Kidney tubule cell (primary cell): ENCODE measurements at places on chromosomes 2 and 18.

DNA sequence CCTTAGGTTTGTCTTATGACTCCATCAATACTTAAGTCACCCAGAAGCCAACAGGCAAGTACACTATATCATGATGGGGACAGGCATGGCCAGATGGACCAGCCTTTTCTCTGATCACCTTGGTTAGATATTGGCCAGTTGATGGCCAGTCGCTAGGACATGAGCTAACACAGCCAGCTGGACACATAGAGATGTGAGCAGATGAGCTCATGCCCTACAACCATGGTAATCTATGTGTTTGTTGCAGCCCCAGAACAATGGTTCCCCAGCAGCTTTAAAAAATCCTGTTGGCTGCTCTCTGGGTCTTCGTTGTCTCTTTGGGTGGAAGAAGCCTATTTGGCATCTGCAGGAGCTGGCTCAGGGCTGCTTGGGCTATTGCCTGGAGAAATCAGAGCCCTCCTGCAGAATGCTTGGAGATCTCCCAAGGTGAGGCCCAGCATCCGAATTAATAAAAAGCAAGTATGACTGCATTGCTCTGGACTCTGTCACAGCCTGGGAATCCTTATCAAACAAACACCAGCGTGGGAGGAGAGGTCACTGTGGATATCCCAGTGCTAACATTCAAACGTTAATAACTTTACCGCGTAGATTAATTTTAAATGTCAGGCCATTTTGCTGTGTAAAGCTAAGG lies 62.3 kb upstream of the KLHL29 start:
- no peak for DNase-seq

- DNase-seq: peak; percentile 17
Observed at GRCh38 chr2:205405752-205406151, 276.5 kb upstream of the NRP2 start.

DNA sequence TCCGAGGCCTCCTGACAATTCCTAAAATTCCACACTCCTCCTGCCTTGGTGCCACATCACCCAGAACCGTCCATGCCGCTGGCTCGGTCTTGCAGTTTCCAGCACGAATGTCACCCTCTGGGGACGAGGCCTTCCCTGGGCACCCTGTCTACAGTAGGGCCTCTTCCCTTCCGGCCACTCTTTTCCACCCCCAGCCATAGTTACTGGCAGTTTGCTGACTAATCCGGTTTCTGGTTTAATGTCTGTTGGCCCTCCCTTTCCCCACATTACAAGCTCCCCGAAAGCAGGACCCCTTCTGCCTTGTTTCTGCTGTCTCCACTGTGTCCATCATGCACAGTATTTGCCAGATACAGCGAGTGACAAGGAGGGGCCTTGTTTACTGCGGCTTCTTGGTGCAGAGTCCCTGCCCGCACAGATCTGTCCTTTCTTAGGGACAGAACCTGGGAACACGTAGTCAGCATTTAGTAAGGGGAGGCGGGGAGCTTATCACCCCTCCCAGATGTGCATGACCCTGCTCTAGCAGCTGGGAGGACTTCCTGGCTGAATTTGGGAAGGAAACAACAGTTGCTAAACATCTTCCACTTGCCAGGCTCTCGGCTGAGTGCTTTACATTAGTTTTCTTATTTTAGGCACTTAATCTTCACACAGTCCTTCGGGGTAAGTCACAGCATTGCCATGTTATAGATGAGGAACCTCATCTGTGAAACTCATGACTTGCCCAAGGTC lies 23.6 kb upstream of the CATIP start:
- DNase-seq: no peak

- no peak for DNase-seq
Observed at GRCh38 chr2:238448031-238448955, 21.6 kb downstream of the ASB1 start.

GRCh38 chr2:59779571-59779970 lies 773.9 kb downstream of the BCL11A start:
- DNase-seq: no peak

DNA sequence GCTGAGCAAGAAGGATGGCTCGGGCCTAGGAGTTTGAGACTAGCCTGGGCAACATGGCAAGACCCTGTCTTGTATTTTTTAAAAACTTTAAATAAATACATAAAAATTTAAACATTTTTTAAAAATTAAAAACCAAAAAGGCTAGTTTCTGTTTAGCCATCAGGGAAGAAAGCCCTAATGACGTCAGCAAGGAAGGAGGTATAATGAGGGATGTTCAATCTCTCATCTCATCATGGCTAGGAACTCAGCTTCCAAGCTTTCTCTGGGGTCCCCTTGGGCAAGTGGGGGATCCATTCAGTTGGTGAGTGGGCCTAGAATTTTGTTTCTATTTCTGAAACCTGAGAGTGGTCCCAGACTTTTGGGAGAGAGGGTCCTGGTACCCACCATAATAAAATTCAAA lies 35.1 kb upstream of the SLC25A52 start:
- DNase-seq: no peak

DNA sequence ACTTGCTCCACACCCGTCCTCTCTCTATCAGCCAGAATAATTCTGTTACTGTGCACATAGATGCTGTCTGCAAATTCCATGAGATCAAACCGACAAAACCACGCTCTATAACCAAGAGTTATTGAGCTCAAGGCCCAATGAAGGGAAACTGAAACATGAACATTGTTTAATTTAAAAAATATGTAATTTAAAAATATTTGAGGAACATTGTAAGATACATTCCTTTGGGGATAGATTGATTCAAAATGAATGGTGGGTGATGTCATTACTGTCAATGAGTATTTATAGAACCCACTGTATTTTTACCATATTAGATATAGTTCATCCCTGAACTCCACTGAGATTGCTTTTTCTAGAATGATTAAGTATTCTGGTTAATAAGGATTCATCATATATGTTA lies 50.4 kb downstream of the NCKAP5 start:
- no peak for DNase-seq

- DNase-seq: no peak
Observed at GRCh38 chr2:241724259-241724974, 10.0 kb upstream of the D2HGDH start.

- no peak for DNase-seq
Observed at GRCh38 chr2:186241874-186242273, 244.2 kb upstream of the ZC3H15 start.

- peak; percentile 94 for DNase-seq
Observed at GRCh38 chr2:164992818-164993217, 37.5 kb upstream of the SLC38A11 start.

DNA sequence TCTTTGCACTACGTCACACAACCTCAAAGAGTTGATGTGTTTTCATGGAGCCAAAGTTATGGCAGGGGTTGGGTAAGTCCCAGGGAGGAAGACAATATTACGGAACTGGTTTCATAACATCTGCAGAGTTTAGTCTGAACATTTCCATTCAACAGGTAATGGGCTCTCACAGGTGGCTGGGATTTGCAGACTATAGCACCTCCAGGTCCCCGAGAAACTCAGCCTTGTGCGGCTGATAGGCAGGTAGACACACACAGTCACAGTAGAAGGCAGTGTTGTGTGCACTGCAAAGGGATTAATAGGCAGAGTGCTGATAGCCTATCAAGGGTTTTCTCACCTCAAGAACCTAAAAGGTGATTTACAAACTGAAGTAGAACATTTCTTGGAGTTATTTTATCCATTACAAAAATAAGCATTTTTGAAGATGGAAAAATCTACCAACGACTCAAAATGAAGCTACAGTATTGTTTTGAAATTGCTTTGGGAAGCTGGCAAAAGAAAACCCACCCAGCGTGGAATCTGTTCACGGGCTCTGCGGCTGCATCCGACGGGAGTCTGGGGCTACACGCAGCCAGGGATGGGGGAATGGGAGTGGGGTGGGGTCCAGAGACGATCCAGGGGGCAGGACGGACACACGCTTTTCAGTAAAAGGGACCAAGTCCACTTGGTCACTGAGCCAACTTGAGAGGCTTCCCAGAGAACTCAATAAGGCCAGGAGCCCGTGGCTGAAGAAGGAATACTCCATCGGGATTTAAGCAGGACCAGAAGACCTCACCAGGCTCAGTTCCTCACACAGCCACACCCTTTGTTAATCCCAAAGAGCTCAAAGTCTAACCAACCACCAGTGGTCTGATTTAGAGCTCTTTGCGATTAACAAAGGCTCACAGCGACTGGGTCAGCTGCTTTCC lies 82.9 kb downstream of the CHRNA1 start:
- peak; percentile 22 for DNase-seq

DNA sequence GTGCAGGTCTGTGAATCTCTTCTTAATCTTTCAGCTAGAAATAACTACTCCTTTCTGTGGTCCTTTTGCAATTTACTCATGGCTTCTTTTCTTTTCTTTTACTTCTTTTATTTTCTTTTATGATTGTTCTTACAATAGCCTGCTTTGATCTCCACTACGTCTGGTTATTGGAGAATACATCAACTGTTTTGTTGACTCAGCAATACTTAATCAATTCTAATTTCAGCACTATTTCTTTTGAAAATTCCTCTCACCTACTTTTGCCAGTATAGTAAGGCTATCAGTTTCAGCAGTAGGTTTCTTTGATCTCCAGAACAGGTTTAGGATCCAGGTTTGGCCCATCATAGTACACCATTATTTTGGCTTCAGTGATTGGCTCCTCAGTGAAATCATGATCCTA lies 111.8 kb upstream of the DPP10 start:
- no peak for DNase-seq

DNA sequence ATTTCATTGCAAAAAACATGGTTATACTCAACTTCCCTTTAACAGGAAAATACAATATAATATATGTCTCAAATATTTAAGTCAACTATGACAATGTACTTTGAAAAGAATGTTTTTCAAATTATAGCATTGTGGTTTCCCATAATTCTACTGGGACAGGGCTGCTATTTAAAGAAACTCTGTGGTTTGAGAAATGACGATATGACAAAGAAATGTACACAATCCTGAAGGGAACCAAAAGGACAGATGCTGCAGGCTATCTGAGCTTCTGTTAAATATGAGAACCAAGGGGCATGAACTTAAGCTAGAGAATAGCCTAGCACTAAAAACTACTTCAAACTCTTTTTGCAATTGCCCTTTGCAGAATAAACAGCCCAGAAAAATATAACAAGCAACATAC lies 415.9 kb downstream of the GRB14 start:
- peak; percentile 3 for DNase-seq

GRCh38 chr18:56748698-56749268 lies 97.6 kb downstream of the WDR7 start:
- DNase-seq: peak; percentile 43

GRCh38 chr2:84175340-84175739 lies 283.7 kb downstream of the SUCLG1 start:
- DNase-seq: peak; percentile 59

DNA sequence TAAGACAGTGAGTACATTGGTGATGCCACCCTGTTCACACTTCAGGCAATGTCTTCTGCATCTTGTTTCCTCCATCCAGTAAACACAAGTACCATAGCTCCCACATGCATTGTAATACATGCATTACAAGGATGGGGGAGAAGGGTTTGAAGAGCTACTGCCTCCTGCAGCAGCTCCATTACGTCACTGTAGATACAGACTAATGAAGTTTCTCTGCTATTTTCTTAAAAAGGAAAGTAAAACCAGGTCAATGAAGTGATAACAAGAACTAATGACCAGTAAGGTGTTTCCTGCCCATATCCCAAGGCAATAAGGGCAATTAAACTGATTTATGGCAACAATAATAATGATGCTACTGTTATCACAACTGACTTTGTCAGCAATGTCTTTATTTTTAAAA lies 18.2 kb upstream of the BBS5 start:
- DNase-seq: no peak

GRCh38 chr18:22170421-22171257 lies 1.2 kb downstream of the GATA6 start:
- DNase-seq: peak; percentile 58

DNA sequence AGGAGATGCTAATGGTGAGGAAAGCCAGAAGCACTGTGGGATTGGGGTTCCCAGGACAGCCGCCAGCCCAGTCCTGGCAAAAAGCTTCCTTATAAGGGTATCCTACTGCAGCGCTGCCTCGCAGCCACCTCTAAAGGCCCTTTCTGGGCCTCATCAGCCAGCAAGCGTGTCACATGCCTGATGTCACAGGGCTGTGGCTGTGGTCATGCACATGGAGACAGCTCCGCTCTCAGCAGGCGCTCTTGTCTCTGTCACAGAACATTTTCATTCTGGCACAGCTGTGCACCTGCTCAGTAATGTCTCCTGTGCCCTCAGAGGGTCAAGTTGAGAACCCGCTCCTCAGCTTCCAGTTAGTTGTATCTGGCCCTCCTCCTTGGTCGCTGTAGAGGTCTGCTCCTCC lies 17.7 kb upstream of the MAL start:
- DNase-seq: peak; percentile 57

DNA sequence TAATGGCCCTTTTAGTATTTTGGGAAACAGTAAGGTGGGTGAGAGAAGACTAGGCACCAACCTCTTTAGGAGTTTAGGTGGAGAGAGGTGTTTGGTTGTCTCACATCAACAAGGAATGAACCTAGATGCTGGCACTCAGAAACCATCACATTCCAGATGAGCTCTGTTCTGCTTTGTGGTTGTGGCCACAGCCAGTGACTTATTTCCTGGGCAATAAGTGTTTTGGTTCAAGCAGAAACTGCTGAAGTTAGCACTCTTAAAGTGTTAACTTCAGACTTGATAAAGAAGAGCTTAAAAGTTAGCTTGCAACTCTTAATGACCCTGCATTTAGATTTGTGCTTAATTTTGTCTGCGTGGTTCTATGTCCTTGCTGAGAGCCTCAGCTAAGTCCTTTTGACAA lies 929.2 kb downstream of the SLC4A3 start:
- peak; percentile 87 for DNase-seq

- DNase-seq: no peak
Observed at GRCh38 chr2:218393750-218394290, 5.8 kb upstream of the CTDSP1 start.

- DNase-seq: peak; percentile 35
Observed at GRCh38 chr2:191740016-191740419, 62.1 kb downstream of the NABP1 start.

- peak; percentile 92 for DNase-seq
Observed at GRCh38 chr2:217086038-217086522, 226.2 kb upstream of the TNP1 start.

DNA sequence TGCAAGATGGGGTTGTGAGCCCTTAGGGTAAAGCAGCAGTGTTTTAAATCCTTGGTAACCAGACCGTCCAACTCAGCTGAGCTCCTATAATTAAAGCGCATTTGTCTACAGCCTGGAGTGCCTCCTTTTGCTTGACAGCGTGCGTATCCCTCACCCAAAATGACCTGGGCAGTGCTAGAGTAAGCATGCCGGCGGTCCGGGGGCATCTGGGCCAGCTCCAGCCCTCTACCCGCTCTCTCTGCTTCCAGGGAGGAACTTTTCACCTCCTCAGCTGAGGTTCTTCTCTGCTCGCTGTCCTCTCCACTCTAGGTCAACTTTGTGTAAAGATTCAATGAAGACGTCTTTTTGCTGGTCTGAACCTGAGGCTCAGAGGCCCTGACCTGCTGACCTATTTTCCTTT lies 102.4 kb upstream of the TPO start:
- DNase-seq: no peak

DNA sequence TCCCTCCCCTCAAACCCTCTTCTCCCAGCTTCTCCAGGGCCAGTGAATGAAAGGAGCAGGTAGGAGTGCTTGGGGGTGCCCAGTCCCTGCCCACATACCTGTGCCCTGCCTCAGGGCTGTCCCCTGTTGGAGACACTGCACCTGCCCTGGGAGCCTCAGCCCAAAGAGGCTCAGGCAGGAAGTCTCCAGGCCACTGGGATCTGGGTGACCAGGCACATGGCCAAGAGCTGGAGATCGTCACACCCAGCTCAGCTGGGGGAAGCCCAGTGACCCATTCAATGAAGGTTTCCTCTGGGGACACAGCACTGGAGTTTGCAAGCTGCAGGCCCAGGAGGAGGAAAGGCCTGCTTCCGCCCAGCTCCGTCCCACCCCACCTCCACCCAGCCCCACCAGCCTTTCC lies 156.4 kb downstream of the ZFP36L2 start:
- peak; percentile 74 for DNase-seq

GRCh38 chr2:231138699-231139098 lies 13.9 kb upstream of the HTR2B start:
- no peak for DNase-seq
